Neuronal stem cell (in vitro differentiated cells): ENCODE measurements at places on chromosomes 7 and 10.
A peak's percentile ranks its signal among the peaks of the same experiment; 100 is the strongest.

GRCh38 chr7:87505122-87505521 is 29.6 kb upstream of the ABCB4 start:
- DNase-seq, result no peak

DNA sequence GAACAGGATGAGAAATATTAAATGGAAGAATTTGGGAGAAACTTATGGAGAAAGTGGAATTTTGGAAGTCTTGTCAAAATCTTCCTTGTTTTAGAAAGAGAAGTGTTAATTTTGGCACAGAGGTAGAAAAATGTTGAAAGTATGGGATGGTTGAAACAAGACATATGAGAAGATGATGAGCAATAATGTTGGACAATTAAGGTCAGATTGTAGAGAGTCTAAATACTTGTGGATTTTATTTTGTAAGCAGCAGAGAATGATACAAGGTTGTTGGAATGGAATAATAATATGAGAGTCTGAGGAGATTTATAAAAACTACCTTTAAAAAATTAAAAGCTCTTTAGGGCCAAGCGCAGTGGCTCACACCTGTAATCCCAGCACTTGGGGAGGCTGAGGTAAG is 34.6 kb downstream of the PHTF2 start:
- DNase-seq, result no peak

DNA sequence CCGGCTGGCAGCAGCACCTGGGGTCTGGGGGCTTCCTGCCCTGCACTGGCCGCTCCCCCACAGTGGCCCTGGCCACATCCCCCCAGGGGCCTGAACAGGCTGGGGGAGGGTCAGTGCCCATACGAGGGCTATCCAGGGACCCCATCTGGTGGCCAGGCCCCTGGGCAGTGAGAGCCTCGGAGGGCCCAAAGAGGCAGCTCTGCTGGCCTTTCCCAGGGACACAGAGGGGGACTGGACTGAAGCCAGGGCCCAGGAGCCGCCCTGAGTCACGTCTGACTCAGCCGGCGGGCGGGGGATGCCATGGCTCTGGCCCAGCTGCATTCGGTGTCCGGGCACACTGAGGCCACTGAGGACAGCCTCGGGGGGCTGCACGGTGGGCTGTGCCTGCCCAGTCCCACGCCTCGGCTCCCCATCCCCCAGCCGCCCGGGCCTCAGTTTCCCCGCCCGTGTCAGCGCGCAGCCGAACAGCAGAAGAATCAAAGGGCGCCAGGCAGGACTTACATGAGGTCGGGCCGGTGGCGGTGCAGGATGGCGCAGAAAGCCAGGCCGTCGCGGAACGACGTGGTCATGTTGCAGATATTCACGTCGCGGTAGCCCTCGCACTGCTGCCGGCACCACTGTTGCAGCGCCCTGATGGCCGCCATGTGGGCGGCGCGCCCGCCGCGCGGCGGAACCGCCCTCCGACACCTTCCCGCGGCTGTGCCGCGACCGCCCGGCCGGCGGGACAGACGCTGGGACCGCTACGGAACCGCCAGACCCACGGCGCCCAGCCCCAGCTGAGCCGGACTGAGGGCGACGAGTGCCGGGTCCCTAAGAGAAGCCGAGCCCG is at the start of gene MICALL2:
MICALL2 (minus strand) TSS at position 788 of the 829 bp plus-strand sequence; CDS start at position 644, 144 bp downstream.
- DNase-seq, result no peak

DNA sequence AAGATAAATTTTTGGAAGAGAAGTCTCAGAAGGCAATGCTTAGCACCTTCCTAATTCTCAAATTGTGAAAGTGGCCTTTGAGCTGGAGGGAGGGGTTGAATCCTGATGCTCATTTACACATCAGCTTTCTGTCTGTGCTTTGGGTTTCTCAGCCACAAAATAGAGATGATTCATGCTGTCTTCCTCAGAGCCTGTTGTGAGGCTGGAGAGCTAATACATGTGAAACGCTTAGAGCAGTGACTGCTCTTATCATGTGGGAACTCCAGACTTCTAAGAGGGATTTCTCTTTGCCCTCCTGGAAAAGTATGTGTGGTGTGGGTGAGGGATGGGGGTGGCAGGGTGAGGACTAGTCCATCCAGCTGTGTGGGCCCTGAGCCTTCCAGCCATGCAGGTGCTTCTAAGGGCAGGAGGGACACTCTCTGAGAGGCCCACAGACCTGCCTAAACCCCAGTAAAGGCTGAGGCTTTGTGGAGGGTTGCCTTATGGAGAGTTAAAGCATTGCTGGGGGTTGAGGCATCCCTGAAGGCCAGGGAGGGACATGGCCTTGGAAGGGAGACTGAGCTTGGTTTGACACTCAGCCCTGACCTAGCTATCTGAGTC is 4.8 kb upstream of the EVX1 start:
- no peak for DNase-seq

GRCh38 chr10:36141856-36142560 is 499.9 kb upstream of the FZD8 start:
- no peak for DNase-seq

DNA sequence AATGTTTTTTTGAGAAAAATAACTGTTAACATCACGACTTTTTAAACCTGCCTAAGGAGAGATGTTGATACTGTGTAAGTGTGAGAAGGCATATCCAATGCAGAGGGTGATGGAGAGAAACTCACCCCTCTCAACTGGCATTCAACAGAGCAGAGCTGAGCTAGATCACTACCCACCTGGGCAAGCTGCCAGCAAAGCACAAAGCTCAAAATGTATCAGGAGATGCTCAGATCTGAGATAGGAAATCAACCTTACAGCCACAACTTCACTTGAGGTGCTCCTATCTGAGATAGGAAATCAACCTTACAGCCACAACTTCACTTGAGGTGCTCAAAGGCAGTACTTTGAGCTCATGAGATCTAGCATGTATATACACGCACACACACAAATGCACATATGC is 151.5 kb upstream of the PDE1C start:
- DNase-seq, result no peak

DNA sequence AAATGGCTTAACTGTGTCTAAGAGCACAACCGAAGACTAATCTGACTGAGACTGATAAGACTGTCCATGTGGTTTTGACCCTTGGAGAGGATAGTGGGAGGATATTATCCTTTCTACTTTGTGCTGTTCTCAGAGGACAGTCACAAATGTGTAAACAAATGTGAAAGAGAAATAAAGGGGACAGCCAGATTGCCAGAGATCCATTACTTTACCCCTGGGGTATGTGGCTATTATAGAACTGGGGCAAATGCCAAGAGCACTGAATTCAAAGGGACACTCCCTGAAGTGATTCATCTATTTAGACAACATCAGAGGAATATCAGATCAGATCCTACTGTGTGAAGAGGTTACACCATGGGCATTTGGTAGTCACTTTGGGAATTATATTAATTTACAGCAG is 154.7 kb downstream of the RNLS start:
- no peak for DNase-seq

DNA sequence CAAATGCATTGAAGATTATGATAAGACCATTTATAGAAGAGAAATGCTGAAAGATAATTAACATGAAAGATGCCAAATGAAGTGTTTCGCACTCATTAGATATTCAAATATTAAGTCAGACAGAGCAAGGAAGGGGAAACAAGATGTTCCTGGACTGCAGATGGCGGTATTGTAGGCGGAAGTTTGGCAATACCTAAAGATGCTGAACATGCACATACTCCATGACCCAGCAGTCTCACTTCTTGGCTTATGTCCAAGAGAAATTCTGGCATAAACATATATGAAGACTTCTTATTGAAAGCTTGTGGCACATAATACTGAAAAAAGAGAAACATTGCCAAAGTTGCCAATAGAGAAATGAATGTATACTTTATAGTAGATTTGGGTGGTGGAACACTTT is 325.4 kb upstream of the SEMA3C start:
- DNase-seq, result no peak

- no peak for DNase-seq
Measured at GRCh38 chr7:151838861-151839381, 38.0 kb downstream of the PRKAG2 start.

DNA sequence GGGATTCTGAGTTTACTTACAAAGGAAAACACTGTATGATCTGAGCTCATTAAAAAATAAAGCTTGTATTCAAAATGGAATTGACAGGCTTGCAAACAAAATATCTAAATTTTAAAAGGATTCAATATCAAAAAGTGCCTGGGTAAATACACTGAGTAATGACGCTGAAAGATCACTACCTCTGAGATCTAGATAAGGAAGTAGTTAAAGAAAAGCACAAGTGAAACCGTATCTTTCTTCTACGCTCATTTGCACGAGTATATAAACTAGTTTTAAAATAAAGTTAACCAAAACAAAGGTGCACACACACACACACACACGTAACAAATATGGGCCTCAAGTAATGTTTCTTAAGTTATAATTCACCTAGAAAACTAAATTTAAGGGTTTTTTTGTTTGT is 93.4 kb downstream of the SNX13 start:
- no peak for DNase-seq

- no peak for DNase-seq
Measured at GRCh38 chr7:100176096-100177044, 811 bp downstream of the GPC2 start.

GRCh38 chr7:30804078-30804661 is 33.0 kb downstream of the MINDY4 start:
- DNase-seq, result no peak

DNA sequence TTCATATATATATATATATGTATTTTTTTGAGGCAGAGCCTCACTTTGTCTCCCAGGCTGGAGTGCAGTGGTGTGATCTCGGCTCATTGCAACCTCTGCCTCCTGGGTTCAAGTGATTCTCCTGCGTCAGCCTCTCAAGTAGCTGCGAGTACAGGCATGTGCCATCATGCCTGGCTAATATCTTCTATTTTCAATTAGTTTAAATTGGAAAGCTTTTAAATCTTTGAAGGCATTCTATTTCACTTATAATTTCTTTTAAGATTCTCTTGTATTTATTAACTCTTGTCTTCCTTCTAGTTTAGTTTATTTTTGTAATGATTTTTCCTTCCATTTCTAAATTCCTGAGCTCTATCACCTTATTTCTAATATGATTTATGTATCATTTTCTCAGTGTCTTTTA is 71.2 kb downstream of the TPST1 start:
- DNase-seq, result no peak

DNA sequence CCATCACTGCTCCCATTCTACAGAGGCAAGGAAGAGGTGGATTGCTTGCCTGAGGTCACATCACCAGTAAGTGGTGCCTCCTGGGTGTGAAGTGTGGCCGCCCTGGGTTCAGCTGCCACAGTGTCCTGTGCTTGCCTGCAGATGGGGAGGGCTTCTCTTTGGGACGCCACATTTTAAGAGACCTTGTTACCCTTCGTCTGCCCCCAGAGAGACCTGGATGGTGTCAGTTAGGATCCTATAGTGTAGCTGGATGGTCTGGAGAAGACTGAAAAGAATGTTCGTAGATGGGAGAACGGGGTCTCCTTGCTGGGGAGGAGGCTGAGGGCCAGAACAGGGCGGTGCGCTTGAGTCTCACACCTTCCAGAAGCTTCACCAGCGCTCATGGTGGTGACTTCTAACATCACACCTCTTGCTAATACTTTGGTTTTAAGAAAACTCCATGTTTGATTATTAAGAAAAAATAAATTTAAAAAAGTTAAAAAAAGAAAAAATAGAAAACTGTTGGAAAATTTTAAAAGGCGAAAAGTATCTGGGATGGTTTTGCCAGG is 2.3 kb downstream of the DOCK1 start:
- no peak for DNase-seq

DNA sequence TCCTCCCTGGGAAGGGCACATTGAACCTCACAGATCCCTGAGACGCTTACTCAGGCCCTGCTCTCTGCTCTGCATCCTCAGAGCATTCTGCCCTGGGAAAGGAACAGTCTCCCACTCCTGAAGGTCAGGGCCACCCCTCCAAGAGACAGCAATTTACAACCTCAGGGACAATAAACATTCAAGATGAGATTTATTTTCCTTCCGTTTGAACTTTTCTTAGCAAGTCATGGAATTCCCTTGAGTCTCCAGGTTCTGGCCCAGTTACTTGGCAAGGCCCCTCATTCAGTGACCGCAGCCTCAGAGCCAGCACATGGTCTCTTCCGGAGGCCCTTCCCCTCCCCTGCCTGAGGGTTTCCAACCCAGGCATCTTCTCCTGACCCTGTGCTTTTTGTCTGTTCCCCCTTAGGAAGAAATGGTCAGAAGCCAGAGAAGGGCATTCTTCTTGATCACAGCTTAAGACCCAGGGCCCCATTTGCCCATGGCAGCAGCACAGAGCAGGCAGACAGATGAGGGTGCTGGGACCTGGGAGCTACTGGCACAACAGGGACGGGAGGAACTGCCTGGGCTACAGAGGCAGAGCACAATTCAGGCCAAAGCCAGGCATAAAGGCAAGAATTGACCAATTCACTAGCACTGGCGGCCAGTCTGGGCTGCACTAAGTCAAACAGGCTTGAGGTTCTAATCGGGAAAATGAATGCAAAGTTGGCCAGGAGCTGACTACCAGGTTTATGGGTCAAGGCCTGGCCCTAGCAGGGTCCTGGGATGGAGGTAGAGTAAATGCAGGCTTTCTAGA is 56.7 kb downstream of the VSTM4 start:
- DNase-seq, result no peak

GRCh38 chr10:21518641-21519396 is 6.7 kb downstream of the SKIDA1 start:
- no peak for DNase-seq

- no peak for DNase-seq
Measured at GRCh38 chr10:79475877-79476276, 30.5 kb upstream of the ZCCHC24 start.

GRCh38 chr10:17430647-17431355 is 23.6 kb downstream of the ST8SIA6 start:
- peak; percentile 58 for DNase-seq

- DNase-seq, result no peak
Measured at GRCh38 chr7:326809-327232, 36.9 kb downstream of the FOXL3 start.

- DNase-seq, result peak; percentile 59
Measured at GRCh38 chr7:101743241-101743994, 74.0 kb upstream of the CUX1 start.

DNA sequence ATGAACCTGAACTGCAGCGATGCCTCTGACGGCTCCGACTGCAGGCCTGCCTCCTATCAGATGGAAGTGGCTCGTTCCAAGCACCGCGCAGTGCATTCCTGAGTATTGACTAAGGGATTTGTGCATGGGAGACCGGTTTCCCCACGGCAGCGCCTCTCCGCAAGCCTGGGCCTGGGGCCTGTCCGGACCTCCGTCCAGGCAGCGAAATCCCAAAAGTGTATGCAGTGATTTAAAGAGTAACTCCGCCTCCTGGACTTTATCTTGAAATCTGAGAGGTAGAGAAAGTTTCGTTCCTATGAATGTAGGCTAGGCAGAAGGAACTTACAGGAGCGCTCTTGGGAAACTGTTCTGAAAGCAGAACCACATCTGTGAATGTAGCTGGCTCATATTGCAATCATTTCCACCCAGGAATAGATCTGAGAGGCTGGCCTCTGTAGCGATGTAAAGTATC is 106.2 kb upstream of the CELF2 start:
- peak; percentile 37 for DNase-seq
